WTC11 (cell line): ENCODE measurements at places on chromosomes 6 and 20.

- DNase-seq: no peak
Measured at GRCh38 chr6:156688620-156688971, 88.6 kb upstream of the ARID1B start.

GRCh38 chr6:106637051-106637716, 7.8 kb downstream of the QRSL1 start:
- DNase-seq: no peak

DNA sequence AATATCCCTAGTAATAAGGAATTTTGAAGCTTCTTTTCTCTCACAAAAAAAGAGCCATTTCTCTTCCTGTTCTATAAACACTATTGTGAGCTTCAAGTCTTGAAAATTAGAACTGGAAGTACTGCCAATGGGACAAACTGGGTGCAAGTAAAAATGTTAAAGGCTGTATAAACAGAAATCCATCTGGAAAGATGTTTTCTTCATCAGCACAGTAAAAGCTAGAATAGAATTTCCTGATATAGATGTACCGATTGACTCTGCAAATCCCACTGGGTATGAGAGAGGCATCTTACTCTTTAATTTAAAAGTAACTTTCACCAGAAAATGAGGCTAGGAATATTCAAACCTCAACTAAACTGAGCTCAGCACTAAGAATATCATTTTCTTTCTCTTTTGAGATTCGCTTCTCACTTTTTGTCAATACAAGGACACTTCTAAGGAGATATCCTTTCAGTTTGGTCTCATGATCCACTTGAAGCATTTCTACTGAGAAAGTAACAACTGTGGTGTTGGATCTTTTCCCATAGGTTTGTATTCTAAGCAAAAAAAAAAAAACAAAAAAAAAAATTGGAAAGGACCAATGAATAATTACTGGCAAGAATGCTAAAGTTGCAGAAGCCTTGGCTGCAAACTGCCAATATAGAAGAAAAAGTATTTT, 169.0 kb upstream of the PRDM1 start:
- no peak for DNase-seq

- no peak for DNase-seq
Measured at GRCh38 chr6:143165315-143165855, 104.7 kb downstream of the AIG1 start.

- peak; percentile 6 for DNase-seq
Measured at GRCh38 chr20:35007413-35007812, 51.7 kb downstream of the MYH7B start.

DNA sequence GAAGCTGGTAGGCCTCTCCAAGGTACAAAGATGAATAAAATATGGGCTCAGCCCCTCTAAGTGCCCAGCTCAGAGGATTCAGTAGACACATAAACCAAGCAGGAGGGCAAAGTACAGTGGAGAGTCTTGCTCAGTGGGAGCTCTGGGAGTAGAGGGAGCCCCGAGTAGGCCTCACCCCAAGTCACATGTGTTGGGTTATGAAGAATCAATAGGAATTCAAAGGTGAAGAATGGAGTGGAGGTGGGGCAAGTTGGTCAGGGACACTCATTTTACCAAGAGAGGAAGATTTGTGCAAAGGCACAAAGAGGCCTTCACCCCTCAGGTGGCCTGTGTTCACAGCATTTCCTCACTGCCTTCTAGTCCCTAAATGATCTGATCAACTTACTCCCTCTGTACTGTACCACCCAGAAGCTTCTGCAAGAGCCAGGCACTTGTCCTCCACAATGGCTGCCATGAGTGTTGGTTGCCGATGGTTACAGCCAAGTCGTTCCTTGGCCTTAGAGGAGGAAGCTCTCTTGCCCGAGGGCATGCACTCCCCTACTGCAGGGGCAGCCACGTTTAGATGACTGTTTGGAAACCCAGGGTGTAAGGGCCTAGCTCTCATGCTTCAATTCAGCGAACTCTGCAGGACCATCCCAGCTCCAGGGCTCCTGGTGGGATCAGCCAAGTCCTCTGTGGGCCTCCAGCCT, 6.7 kb upstream of the CDKN1A start:
- DNase-seq: no peak

GRCh38 chr6:158049055-158050028, 67.7 kb downstream of the SYNJ2 start:
- no peak for DNase-seq

DNA sequence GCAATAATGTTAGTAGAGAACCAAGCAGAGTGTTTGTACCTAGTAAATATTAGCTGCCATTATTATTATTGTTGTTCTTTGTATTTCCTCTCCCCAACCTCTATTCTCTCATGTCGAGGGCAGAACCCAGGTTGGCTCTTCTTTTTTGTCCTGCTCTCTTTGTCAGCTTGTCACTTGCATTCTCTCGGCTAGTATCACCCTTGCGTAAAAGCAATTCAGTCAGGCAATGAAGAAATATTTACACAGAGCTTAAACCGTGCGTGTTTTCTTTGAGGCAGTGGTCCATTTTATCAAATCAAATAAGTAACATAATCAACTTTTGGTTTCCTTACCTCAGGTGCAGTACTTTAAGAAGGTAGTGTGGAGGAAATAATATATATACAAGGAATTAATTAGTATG, 83.9 kb downstream of the TULP4 start:
- no peak for DNase-seq

GRCh38 chr6:30463651-30464618, 25.4 kb upstream of the HLA-E start:
- peak; percentile 38 for DNase-seq

DNA sequence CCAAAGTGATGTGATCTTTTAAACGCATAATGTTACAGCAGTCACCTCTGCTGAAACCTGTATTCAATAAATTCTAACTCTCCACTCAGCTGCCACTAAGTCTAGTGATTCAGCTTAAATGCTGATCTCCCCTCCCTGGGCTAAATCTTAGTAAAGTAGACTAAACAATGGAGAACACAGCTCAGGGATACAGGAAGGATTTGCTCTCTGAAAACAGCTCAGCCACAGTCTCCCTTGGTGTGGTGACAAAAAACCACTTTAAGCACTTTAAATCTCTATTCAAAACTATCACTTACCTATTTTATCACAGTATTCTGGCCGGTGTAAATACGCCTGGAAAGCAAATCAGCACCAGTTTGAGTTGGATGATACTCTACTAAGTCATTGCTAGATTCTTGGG, 130.6 kb downstream of the RFX6 start:
- DNase-seq: no peak

DNA sequence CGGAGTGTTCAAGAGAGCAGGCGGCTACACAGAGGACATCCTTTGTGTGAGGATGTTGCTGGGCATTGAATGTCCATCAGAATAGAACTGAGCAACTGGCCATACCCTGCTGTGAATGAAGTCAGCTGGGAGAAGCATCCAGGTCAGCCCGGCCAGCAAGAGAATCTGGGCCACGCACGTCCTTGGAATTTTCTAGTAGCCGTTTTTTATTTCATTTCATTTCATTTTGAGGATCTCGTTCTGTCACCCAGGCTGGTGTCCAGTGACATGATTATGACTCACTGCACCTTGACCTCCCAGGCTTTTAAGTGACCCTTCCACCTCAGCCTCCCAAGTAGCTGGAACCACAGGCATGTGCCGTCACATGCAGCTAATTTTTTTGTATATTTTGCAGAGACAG, 97.9 kb downstream of the SSR1 start:
- DNase-seq: no peak

GRCh38 chr6:135353113-135353512, 144.4 kb downstream of the AHI1 start:
- DNase-seq: no peak

GRCh38 chr20:25399037-25399430, 8.4 kb upstream of the ABHD12 start:
- DNase-seq: no peak

DNA sequence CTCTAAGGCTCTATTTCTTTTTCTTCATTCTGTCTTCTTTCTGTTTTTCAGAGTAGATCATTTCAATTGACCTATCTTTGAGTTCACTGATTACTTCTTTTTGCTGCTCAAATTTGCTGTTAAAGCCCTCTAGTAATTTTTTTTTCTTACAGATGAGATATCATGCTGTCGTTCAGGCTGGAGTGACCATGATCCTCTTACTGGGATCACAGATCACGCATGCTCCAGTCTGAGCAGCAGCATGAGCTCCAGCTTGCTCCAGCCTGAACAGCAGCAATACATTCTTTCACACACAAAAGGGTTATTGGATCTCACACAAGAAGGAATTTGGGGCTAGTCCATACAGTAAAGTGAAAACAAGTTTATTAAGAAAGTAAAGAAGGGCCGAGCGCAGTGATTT, 12.3 kb upstream of the TRIM38 start:
- DNase-seq: no peak

- DNase-seq: no peak
Measured at GRCh38 chr6:72623808-72624207, 1.9 kb downstream of the KCNQ5 start.

DNA sequence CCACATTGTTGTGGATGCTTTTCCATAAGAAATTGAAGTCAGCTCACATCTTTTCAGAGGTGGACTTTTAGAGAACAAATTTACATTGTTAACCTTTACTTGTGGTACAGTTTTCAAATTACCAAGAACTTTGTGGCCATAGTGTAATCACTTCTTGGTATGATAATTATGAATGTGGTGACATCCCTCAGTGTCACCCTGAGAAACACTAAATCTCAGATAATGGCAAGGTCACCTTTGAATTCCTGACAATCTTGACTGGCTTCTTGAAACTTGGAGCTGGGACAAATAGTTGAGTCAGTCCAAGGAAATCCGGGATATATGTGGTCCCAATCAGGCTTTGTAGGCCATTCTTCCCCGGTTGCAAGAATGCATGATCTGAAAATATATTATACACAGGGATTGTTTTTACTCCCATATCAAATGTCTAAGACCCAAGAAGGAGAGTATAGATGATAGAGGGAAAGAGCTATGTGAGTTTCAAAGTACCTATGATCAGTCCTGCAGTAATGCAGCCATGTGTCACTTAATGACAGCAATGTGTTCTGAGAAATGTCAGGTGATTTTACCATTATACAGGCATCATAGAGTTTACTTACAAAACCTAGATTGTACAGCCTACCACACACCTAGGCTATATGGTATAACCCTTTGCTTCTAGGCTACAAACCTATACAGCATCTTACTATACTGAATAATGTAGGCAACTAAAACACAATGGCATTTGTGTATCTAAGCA, 120.8 kb upstream of the MTHFD1L start:
- no peak for DNase-seq

GRCh38 chr20:36102306-36102705, 52.2 kb upstream of the EPB41L1 start:
- DNase-seq: no peak

GRCh38 chr6:29746846-29747687, 23.8 kb downstream of the HLA-F start:
- DNase-seq: no peak

GRCh38 chr6:108888745-108889144, 40.5 kb downstream of the ARMC2 start:
- no peak for DNase-seq

DNA sequence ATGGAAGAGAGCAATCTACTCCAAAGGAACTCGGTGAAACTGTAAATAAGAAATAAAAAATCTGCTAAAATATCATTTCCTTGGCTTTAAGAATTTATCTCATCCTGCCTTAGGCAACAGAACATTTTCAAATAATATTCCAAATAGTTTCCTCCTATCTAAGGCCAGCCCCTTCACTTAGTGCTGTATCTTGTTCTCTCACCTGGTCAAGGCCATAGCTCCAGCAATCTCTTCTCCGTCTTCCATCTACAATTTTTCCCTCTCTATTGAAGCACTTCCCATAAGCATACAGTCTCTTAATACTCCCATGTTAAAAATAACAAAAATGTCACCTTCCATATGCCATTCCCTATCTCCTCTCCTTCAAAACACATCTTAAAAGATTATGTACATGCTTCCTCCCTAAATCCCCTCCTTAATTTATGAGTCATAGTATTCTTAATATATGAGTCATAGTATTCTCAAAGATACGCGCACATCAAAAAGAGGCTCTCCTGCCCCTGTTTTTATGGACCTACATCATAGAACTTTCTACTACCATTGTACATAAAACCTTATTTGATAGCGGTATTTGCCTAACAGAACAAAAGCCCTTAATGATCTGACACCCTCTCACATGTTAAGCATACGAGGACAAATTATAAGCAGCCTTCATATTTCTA, 146.9 kb downstream of the PDE10A start:
- no peak for DNase-seq

DNA sequence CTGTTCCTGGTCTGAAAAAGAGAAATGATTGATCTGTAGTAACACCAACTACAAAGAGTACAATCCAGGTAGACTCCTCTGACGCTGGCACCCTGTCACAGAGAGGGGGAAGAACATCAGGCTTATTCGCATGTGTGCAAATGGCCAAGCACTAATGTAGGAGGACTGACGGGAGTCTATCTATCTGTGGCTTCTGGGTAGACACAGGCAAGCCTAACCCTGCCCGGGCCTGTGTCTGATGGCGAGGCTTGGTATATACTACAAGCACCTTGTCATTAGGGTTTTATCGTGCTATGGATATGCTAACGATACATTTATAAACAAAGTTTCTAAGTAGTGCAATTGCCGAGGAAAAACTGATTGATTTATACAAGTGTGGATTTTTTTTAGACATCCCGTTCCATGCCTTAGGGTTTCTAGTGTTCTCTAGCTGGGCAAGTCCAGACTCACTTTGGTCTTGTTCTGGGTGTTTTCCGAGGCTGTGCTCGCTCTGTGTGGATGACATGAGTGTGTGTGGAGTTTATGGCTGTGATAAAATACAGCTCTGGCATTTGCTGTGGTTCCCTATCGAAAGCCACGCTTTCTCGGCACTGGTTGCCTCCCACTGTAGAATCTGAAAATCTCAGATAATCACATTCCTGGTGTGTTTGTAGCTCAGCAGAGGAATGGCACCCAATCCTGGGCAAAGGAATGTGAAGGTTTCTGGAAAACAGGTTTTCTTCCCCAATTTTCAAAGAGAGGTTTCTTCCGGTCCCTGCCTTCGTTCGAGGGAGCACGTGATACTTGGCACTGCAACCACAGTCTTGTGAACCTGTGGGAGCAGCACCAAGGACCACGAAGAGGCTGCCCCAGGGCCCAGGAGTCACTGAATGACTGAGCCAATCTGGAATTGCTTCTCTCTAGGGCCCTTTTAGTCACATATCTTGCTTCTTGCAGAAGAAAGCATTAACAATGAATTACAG, 67.5 kb upstream of the EDN1 start:
- no peak for DNase-seq

DNA sequence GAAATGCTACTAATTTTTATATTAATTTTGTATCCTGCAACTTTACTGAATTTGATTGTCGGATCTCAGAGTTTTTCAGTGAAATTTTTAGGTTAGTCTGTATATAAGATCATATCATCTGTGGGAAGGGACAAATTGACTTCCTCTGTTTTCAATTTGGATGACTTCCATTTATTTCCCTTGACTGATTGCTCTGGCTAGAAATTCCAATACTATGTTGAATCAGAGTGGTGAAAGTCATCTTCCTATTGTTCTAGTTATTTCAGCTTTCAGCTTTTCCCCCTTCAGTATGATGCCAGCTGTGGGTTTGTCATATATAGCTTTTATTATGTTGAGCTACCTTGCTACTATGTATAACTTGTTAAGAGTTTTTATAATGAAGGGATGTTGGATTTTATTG, 771.2 kb downstream of the KIF16B start:
- DNase-seq: no peak
